ENCODE measurements at places on chromosomes 1 and 21.

- DNase-seq: peak; percentile 35
These were observed 1.8 kb downstream of the ELAPOR1 start for GRCh38 chr1:109115685-109116084.

- DNase-seq: no peak
These were observed 119.4 kb downstream of the KCNJ15 start for GRCh38 chr21:38376235-38376634.

DNA sequence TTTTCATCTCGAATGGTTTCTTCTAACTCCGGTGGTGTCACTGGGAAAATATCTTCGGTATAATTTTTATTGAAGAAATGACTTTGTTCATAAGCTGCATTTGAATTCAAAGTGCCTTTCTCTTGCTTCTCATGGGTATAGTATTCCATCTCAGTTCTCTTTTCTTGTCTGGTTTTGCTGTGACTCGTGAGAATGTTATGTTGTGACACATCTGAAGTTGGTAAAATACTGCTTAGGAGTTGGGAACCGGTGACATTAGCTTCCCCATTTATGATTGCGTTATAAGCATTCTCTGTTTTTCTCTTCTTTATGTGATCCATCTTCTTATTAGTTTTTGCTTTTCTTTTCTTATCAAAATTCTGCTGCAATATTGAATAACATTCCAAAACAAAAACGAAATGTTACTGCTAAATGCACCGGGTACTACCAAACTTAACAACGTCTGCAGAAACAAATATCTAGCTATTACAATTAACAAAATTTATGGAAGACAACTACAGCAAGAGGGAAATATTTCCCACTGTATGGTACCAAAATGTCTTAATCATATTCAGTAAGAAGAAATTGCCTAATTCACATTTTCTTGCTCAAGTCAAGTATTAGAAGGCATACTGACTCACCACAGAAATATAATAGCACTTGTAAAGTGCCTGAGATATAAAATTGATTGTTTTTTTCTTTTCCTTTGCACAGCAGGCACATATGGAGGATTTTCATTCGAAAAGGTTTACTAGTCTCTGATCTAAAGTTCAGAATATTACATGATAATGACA lies 15.5 kb downstream of the LRIF1 start:
- no peak for DNase-seq

- no peak for DNase-seq
These were observed 378 bp upstream of the NUP210L start for GRCh38 chr1:154155251-154155650.

- DNase-seq: no peak
These were observed 397.3 kb downstream of the AGBL4 start for GRCh38 chr1:49626472-49626871.

- DNase-seq: no peak
These were observed 43.5 kb downstream of the B3GALT5 start for GRCh38 chr21:39656209-39656608.

GRCh38 chr21:41932191-41932575 lies 21.6 kb downstream of the C2CD2 start:
- DNase-seq: no peak
